Effector CD8-positive, alpha-beta T cell (primary cell): ENCODE measurements at places on chromosomes 12 and 14.

GRCh38 chr14:22002860-22003284, 329.3 kb upstream of the OR4E1 start:
- DNase-seq: peak; percentile 36

DNA sequence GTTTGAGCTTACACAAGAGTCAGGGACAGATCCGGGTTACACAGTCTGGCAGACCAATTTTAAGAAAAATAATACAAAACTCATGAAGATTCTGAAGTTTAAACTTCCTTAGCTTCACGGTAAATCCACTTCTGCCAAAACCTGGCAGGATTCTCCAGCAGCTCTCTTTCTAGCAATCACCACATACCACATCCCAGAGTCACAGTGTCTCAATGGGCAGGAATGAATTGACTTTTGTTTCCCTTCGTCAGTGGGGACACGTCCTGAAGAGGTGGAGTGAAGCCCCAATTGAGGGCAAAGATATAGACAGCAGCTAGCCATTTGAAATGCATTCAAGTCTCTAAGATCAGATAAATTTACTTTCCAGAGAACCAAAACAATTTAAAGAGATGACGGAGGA, 117.1 kb upstream of the ARHGAP5 start:
- no peak for DNase-seq

- DNase-seq: no peak
These were observed 88.2 kb upstream of the SLC38A2 start for GRCh38 chr12:46460682-46461210.

DNA sequence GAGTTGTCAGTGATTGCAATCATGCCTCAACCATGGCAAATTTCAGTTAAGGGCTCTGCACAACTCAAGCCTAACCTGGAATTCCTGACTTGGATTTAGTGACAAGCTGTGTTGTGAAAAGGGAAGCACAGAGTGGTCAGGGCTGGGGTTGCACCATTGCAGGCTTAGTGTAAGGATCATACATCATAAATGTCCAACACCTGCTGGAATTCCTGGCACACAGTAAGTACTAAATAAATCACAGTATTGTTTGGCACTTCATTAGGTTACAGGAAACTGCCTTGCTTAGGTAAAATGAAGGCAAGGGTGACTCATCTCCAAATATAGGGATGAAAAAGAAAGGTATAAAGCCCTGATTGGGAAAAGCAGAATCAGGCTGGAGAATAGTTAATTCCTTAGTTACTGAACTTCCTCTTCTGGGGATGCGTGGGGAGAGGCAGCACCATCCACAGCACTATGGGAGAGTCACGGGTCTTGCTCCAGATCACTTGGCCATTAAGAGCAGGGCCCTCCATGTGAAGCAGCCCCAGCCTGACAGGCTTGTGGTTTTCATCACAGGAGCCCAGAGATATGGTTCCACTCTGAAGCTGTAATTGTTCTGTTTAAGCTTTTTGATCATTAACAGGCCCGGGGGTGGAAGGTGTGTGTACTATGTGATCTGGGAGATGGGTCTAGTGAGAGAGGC, 39.7 kb downstream of the SLC8A3 start:
- no peak for DNase-seq

DNA sequence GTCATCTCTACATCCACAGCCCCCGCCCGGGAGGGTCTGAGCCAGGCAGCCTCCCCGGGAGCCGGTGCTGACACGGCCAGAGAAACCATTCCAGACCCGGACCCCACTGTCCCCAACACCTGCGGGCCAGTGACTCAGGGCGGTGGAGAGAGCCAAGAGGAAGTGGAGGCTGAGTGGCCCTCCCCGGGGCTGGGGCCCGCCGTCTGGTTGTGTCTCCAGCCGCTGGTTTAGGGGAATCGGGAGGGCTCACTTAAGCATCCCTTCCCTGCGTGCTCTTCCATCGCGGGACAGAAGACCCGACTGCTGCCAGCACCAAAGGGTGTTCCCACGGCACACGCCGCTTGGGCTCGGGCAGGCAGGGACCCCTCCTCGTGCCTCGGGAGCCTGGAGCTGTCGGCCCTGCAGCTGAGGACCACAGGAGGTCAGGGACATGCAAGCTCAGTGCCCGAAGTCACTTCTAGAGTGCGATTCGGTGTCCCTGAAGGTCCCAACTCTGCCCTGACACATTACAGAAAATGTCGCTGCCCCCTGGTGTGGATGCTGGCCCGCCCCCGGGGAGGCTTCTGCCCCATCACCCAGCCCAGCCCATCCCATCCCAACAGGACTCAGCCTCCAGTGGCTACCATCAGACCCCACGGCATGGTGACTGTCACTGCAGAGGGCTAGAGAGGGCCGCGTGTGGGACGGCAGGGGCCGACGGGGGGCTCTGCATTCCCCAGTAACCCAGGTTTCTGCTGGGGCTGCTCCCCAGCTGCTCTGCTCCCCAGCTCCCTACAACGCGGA, 50.8 kb downstream of the GALNT9 start:
- DNase-seq: no peak

DNA sequence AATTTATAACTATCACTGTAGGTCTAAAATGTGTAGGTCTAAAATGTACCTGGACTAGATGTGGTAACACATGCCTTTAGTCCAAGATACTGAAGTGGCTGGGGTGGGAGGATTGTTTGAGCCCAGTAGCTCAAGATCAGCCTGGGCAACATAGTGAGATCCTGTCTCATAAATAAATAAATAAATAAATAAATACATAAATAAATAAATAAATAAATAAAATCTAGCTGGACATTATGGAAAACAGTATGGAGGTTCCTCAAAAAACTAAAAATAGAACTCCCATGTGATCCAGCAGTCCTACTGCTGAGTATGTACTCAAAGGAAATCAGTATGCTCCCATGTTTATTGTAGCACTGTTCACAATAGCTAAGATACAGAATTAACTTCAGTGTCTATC, 24.0 kb downstream of the PDE3A start:
- no peak for DNase-seq

- DNase-seq: no peak
These were observed 198.7 kb downstream of the SYT1 start for GRCh38 chr12:79063258-79063657.

- no peak for DNase-seq
These were observed 141.3 kb downstream of the KLHL28 start for GRCh38 chr14:44820230-44820964.

DNA sequence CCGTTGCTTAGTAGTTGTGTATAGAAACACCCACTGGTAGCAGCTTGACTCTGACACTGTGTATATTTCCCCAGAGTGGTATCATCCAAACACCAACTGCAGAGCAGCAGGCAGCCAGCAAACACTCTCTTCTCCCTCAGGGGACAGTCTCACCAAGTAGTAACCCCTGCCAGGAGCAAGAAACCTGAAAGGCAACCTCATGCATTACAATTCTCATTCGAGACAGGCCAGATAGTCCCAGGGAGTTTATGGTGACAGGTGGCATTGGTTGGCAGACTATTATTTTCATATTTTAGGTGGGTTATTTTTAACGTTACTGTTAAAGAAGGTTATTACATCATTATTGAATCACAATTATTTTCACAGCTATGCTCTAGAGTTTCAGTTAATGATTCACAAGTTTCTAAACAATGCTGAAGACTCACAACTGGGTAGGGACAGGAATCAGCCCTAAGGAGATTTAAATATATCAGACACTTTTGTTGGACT, 222.8 kb downstream of the EGLN3 start:
- no peak for DNase-seq

DNA sequence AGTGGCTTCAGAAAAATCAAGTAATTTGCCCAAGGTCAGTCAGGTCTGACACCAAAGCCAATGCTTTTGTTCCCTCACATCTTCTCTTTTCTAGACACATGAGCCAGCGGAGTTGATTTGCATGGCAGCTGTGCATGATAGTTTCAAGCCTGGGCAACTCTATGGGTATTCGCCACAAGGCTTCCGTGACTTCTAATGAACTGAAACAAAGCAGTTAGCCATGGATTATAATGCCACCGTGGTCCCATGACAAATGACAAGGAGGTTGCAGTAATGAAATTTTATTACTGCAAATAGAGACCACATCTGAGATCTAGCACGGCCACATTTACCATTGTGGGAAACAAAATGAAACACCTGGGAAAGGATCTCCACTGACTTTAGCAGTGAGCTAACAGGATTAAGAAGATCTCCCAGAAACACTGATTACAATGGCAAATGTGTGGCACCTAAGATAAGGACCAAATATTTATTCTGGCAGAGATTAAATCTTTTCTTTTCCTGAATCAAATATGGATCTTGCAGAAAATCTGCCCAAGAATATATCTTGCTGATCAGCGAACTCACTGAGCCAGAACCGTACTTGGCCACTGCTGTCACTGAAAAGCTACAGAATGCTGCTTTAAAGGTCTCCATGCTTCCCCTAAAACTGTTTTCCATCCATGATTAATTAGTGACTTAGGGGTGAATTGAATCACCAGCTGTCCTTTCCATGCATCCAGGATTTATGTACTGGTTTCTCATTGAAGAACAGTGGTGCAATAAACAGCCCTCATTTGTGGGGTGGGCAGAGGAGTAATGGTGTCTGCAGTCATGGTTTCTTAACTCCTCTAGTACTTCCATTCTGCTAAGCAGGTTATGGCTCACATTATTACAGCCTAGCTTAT, 551.0 kb downstream of the DIO2 start:
- no peak for DNase-seq

GRCh38 chr14:59755409-59756135, 115.0 kb downstream of the RTN1 start:
- DNase-seq: no peak

- no peak for DNase-seq
These were observed 22.5 kb upstream of the C14orf180 start for GRCh38 chr14:104557086-104557485.

- DNase-seq: no peak
These were observed 46.5 kb upstream of the TSPAN11 start for GRCh38 chr12:30880061-30880460.

- no peak for DNase-seq
These were observed 49.3 kb downstream of the PAPLN start for GRCh38 chr14:73286598-73286997.

DNA sequence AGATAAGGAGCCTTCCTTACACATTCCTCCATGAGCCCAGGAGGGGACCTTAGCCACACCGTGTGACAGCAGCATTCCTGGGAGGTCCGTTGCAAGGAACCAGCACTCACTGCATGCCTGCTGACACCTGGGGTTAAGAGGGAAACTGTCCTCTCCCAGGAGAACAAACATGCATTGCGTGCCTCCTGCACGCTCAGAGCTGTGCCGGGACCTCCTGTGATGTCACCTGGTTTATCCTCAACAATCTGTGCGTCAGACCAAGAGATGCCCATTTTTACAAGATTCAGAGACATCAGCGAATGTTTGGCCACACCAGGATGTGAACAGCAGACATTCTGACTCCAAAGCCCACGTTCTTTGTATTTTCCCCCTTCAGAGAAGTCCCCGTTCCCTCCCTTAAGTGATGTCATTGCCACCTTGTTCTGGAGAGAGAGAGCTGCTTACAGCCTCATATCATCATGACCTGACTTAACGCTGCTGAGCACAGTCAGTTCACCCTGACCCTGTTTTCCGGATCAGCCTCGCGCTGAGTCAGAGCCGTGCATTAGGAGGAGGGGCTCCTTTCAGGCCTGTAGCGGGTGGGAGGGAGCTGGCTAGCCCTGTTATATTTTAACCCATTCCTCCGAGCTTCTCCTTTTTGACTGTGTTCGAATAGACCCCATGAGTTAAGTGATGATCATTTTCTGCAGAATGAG, 36.2 kb downstream of the TMEM120B start:
- no peak for DNase-seq

- no peak for DNase-seq
These were observed 402.3 kb downstream of the NUAK1 start for GRCh38 chr12:105736498-105736897.

DNA sequence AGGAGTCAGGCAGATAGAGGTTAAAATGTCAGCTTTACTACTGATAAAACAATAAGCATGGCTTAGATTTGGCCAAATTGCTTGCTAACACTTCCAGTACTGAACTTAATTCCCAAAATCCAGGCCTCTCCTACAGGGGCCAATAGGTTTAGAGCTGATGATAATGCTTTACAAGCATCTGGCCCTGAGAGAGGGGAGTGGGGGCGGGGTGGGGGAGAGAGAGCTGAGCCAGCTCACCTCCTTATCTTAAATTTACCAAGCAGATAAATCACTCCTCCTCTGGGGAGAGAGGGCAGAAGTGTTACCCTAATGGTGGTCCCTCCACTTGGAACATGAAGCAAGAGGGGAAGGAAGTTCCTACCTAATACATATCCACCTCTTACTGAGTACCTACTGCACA, 182.2 kb upstream of the CRY1 start:
- DNase-seq: no peak

- DNase-seq: no peak
These were observed 381.6 kb downstream of the VRK1 start for GRCh38 chr14:97178781-97179180.

GRCh38 chr12:9043766-9044165, 54.4 kb downstream of the KLRG1 start:
- DNase-seq: no peak

DNA sequence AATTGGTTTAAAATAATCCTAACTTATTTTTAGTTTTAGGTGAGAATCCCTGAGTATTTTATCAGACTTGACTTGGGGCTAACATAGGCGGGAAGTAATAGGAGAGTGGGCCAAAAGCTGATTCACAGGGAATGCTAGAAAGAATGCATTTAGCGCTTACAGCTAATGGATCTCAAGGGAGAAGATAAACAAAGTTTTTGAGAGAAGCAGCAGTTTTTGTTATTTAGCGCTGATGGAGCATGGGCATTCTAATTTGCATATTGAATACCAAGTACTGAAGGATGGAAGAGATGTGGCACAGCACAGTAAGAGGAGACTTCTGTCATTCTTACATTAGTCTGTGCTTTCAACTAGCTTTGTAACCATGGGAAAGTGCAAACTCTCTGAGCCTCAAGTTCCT, 436.0 kb upstream of the FBXO33 start:
- no peak for DNase-seq

DNA sequence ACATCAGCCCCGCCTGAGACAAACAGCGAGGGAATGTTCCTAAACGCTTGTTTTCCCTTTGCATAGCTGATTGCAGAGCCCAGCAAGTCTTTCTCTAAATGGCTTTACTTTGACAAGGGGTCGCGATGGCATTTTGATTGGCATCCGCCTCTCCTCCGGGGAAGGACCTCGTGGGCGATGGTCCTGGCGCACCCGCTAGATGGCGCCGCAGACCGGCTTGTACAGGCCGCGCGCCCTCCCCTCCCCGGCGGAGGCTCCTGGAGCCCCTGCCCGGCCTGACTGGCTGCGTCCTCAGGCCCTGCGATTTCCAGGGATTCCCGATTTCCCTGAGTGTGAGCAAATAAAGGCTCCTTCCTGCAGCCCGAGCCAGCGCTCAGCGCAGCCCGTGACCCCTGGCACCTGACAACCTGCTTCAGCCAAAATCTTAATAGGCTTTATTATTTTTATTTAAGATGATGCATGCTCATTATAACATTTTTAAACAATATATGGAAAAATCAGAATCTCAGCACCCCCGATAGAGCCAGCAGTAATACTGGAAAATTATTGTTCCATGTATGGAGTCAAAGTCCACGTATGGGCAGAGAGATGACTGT, 468.3 kb downstream of the AACS start:
- no peak for DNase-seq
